NCI-H446 (cell line): ENCODE measurements at places on chromosomes 13 and 19.

DNA sequence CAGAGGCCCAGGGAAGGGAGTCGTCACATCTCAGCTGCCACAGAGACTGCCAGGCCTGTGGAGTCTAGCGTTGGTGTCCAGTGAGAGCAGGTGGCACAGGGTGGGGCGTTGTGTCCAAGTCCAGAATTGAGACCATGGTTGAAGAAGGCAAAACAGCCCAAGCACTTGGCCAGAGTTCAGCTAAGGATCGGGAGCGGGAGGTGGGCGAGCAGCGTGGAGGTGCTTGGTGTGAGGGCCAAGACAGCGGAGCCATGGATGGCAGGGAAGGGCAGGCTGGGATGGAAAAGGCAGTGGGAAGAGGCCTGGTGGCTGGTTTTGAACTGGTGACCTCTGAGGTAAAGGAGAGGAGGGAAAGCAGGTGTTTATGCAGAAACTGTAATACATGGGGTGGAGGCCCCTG lies 8.0 kb downstream of the IGFLR1 start:
- DNase-seq: no peak

DNA sequence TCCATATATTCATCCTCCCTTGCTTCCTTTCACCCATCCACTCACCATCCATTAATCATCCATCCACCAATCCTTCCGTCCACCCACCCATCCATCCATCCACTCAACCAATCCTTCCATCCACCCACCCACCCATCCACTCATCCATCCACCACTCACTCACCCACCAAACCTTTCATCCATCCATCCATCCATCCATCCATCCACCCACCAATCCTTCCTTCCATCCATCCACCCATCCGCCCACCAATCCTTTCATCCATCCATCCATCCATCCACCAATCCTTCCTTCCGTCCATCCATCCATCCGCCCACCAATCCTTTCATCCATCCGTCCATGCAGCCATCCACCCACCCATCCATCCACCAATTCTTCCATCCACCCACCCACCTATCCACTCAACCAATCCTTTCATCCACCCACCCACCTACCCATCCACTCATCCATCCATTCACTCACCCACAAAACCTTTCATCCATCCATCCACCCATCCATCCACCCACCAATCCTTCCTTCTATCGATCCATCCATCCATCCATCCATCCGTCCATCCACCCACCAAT lies 3.0 kb downstream of the SBK3 start:
- no peak for DNase-seq

- no peak for DNase-seq
Measured at GRCh38 chr13:106096661-106097092, 438.8 kb downstream of the EFNB2 start.

- DNase-seq: no peak
Measured at GRCh38 chr13:48275507-48275906, 28.0 kb upstream of the RB1 start.

DNA sequence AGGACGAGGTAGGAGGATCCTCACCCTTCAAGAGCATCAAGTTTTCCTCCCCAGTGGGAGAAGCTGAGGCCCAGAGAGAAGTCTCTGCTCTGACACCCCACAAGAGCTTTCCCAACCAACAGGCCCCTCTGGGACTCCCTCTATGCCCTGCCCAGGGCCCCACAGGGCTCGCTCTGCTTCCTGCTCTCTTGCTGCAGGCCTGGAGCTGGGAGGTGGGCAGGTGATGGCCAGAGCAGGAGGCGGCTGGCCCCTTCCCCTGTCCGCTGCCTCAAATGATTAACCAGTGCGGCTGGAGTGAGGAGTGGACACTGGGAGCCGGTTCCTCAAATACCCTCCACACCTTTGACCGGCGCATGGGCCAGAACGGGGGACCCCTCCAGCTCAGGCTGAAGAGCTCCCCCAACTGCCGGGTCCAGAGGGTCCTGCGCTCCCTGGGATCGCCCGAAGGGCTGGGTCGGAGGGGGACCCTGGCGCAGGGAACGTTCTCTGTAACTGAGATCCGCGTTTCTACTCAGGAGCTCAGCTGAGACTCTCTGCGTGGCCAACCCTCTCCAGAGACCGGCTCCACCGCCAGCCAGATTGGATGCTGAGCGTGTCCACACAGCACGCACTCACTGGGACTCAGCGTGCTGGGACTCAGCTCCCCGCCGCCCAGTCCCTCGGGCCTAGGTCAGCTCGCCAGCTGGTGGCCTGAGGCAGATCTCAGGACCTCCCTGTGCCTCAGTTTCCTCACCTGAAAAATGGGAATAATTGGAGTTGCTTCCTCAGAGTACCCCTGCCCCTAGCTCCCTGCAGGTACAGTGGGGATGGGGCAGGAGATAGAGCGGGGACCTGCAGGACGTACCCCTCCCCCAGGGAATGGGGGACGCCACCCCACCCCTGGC lies 6.7 kb upstream of the ONECUT3 start:
- no peak for DNase-seq

GRCh38 chr13:99828123-99828522 lies 143.4 kb downstream of the ZIC5 start:
- no peak for DNase-seq

DNA sequence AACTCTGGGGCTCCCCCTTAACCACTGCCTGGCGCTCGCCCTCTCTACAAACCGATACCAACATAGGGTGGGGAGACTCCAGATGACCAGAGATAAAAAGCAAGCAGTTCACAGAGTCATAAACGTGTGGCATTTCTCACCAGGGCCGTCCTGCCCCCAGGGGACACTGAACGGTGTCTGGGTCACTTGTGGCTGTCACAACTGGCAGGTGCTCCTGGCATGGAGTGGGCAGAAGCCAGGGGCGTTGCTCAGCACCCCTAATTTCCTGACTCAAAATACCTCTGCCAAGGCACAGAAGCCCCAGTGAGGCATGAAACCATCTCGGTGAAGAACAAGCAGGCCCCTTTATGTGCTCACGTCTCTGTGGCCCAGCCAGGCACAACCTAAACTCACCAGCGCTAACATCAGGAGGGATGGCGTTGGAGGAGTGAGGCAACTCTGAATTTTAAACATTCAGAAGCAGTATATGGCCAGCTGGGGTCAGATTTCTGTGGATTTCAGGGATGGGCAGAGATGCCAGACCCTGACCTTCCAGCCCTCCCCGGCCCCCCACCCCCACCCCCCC lies 1.8 kb downstream of the PIP5K1C start:
- no peak for DNase-seq

DNA sequence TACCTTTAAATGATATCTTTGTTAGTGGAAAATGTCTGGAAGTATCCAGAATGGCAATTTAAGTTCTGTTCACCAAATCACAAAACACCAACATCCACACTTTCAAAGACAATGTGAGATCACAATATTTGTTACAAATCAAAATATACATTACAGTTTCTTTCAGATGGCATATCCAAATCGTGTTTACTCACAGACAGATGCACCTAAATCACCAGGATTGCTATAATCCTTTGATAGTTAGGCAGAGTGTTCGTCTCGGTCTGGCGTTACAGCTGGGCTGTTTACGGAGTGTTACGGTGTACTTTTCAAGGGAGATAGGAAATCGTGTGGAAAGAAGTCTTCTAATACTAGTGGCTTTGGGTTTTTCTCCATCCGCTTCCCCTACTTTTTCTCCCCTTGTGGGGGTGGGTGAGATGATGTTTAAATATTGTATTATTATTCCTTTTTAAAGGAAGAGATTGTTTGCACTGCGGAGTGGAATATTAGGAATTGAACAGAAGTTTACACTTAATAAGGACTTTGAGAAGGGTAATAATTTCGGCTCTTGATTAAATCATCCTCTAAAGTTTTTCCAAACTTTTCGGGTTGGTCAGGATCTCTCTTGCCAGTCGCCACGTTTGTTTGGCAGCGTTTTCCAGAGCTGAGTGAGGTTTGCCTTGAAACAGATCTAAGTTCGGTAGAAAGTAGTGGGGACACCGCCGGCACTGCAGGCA lies 1.8 kb downstream of the MAB21L1 start:
- DNase-seq: no peak

GRCh38 chr13:81907787-81908372 lies 1567.0 kb upstream of the SPRY2 start:
- no peak for DNase-seq

- DNase-seq: no peak
Measured at GRCh38 chr19:20271215-20271926, 104.4 kb downstream of the ZNF486 start.

DNA sequence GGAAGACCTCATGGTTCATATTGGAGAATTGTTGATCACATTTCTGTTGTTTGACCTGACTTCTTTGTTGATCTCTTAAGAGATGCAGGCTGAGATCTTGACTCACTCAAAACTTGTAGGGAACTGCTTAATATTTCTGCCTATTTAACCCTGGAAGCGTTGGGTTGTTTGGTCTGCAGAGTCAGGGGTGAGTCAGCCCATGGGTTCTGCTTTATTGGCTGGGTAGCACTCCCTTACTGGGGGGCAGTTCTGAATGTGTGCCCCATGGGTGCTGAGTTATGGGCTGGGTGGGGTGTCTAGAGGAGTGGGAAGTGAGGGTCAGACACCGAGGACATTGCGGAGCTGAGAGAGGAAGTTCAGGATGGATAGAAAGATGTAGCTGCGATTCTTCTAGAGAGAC lies 87.9 kb downstream of the LRCH1 start:
- DNase-seq: no peak

GRCh38 chr13:34469196-34469986 lies 472.7 kb upstream of the NBEA start:
- DNase-seq: no peak

DNA sequence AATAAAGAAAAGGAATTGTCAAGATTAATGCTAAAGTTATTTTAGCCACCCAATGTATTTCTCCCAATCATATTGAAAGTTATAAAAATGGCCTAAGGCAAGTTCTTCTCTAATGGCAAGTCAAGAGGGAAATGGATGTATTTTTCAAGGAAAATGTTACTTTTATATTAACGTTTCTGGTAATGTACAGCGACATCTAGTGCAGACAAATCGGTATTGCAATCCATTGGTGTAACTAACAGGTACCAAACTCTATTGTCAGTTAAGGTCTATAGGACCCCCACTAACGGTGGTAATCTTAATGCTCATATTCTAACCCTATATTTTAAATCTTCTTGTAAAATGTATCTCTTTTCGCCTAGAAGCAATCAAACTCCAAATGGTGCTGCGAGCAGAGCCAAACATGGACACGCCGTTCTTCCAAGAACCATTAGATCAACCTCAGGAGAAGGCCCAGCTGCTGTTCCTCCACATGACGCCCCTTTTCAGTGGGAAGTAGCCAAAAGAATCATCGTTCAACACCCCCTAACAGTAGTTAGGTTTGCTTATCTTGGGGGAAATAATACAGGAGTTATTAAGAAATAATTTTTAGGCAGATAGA lies 98.5 kb upstream of the PABPC3 start:
- peak; percentile 21 for DNase-seq

DNA sequence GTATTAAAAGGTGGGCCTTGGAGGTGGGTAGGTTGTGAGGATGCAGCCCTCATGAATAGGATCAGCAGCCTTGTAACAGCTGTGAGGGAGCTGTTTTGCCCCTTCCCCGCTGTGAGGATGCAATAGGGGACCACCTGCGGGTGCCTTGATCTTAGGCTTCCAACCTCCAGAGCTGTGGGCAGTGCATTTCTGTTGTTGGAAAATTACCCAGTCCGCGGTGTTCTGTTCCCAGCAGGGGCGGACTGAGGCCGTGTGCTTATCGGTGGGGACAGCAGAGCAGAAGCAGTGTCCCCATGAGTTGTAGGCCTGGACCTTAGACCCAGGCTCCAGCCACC lies 54.8 kb upstream of the TEX29 start:
- no peak for DNase-seq

DNA sequence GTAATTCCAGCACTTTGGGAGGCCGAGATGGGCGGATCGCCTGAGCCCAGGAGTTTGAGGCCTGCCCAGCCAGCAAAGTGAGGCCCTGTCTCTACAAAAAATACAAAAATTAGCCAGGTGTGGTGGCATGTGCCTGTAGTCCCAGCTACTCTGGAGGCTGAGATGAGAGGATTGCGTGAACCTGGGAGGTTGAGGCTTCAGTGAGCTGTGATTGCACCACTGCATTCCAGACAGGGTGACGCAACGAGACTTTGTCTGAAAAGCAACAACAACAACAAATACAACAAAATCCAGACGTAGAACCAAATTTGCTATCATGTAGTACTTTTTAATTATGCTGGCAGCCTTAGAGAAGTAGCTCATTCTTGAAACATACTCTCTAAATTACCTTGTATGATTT lies 277.1 kb downstream of the KLF5 start:
- no peak for DNase-seq

DNA sequence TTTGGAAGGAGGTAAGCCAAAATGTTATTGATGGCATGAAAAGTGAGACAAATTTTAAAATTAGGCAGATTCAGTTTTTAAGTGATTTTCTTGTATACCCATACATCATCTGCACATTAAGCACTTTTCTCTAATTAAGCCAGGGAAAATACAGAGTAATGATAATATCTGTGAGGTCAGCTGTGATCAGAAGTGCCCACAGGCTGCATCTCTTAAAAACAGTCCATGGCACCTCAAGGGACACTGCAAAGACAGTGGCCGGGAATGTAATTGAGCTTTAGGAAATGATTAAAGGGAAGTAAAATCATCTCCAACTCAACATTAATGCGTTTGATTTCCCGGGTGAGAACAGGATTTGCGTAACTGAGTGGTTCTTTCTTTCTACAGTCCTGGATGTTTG lies 2.0 kb downstream of the COL4A1 start:
- DNase-seq: no peak

DNA sequence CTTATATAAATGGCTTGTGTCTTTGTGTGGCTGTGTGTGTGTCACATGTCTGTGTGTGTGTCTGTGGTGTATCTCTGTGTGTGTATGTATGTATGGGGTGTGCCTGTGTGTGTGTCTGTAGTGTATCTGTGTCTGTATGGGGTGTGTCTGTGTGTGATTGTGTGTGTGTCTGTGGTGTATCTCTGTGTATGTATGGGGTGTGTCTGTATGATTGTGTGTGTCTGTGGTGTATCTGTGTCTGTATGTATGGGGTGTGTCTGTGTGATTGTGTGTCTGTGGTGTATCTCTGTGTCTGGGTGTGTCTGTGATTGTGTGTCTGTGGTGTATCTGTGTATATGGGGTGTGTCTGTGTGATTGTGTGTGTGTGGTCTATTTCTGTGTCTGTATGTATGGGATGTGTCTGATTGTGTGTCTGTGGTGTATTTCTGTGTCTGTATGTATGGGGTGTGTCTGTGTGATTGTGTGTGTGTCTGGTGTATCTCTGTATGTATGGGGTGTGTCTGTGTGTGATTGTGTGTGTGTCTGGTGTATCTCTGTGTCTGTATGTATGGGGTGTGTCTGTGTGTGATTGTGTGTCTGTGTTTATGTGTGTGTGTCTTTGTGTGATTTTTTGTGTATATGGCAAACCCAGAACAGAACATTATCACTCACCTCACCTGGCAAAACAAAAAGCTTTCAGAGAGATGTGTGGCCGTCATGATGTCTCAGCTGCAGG lies 56.1 kb upstream of the MCF2L start:
- no peak for DNase-seq

- DNase-seq: no peak
Measured at GRCh38 chr13:109740121-109740520, 46.3 kb downstream of the IRS2 start.

GRCh38 chr19:17081672-17082630 lies 6.4 kb downstream of the MYO9B start:
- no peak for DNase-seq
